Progenitor cell of endocrine pancreas (in vitro differentiated cells): ENCODE measurements at places on chromosomes 3 and 15. TPM values are rescaled to one million over a fixed set of nuclear protein-coding genes. Genes with fewer than 3 reads are reported as not detected.
A peak's percentile ranks its signal among the peaks of the same experiment; 100 is the strongest.

GRCh38 chr3:161940621-161940965, 444.0 kb downstream of the OTOL1 start:
- H3K36me3 ChIP-seq = no peaks in the 10 kb centered on the region
- H3K4me3 ChIP-seq = no peak overlapping the region
- no peak for DNase-seq

- DNase-seq = no peak
- H3K27me3 ChIP-seq = peaks cover 8% of the 10 kb centered on the region
- H3K4me1 ChIP-seq = no peaks in the 10 kb centered on the region
- no peaks in the 10 kb centered on the region for H3K36me3 ChIP-seq
These were observed 14.7 kb downstream of the RAB6B start for GRCh38 chr3:133880886-133881455.

Gene C2CD4B
- total RNA-seq = 0.53 and 0.69 TPM in 2 replicates

Gene GOLGA8T
- total RNA-seq = not detected in 2 replicates

- H3K27me3 ChIP-seq = no peaks in the 10 kb centered on the region
- H3K4me1 ChIP-seq = peaks cover 2% of the 10 kb centered on the region
- no peak overlapping the region for H3K4me3 ChIP-seq
- DNase-seq = no peak
- no peak overlapping the region for H3K27ac ChIP-seq
These were observed 98.3 kb downstream of the ANO10 start for GRCh38 chr3:43523454-43524053.

DNA sequence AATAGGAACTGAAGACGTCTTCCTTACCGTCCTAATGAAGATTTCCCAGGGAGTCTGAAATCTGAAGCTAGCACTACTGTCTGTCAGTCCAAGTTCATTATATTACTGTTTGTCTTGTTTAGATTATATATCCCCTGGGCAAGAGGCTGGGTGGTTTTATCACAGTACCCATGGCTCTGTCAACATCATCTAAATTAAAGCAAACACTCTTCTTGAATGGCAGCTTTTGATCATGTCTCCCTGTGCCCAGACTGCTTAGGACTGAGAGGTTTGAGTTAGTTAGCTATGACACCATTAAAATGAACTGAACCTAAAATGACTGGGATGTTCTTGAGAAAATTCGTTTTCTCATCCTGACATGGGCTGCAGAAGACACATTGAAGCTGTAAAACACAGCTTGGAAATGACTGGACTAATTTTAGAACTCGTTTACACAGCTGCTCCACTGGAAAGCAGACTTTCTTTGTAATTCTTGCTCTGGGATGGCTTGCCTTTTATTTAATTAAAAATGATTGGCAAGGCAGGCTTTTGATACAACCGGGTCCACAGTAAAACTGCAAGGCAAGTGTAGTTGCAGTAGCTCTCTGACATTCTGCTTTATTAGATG, 243.5 kb downstream of the MFSD1 start:
- peaks cover 5% of the 10 kb centered on the region for H3K4me1 ChIP-seq
- no peaks in the 10 kb centered on the region for H3K36me3 ChIP-seq
- no peak for DNase-seq

DNA sequence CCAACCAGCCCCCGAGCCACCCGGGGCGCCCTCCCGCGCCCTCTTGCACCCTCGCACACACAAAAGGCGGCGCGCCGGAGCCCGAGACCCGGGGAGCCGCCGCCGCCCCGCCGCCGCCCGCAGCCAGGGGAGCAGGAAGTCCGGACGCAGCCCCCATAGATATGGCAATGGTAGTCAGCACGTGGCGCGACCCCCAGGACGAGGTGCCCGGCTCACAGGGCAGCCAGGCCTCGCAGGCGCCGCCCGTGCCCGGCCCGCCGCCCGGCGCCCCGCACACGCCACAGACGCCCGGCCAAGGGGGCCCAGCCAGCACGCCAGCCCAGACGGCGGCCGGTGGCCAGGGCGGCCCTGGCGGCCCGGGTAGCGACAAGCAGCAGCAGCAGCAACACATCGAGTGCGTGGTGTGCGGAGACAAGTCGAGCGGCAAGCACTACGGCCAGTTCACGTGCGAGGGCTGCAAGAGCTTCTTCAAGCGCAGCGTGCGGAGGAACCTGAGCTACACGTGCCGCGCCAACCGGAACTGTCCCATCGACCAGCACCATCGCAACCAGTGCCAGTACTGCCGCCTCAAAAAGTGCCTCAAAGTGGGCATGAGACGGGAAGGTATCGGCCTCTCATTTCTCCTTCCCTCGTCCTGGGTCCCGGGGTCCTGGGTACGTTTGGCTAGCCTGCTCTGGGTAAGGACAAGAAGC, 1.6 kb downstream of the NR2F2 start:
- peak overlapping the region; percentile 98 for H3K27ac ChIP-seq
- peak overlapping the region; percentile 89 for H3K4me3 ChIP-seq
- peaks cover 16% of the 10 kb centered on the region for H3K27me3 ChIP-seq
- peaks cover 19% of the 10 kb centered on the region for H3K36me3 ChIP-seq

- no peak overlapping the region for H3K27ac ChIP-seq
- no peak overlapping the region for H3K4me3 ChIP-seq
- no peak for DNase-seq
- peaks cover 21% of the 10 kb centered on the region for H3K4me1 ChIP-seq
- H3K27me3 ChIP-seq = peaks cover 4% of the 10 kb centered on the region
These were observed 5.0 kb downstream of the RPLP1 start for GRCh38 chr15:69457304-69458280.

DNA sequence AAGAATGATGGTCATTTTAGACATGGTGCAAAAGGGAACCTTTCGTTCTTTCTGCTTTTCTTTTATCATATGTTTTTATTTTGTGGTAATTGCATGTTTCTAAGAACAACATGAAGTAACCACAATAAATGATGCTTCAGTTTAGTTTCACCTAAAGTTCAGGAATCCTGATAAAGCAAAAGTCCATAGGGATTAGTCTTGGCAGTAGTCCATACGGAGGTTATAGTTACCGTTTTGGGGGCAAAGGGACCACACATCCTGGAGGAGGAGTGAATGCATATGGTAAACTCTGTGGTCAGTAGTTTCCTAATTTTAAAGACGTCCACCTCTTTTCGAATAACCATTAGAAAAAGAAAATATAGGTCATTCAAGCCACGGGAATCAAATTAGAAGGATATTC, 141.5 kb downstream of the MCTP2 start:
- H3K27me3 ChIP-seq = no peaks in the 10 kb centered on the region
- no peak overlapping the region for H3K4me3 ChIP-seq
- H3K36me3 ChIP-seq = no peaks in the 10 kb centered on the region
- no peak for DNase-seq

GRCh38 chr3:57816471-57817095, 60.5 kb downstream of the SLMAP start:
- H3K27me3 ChIP-seq = no peaks in the 10 kb centered on the region
- no peak for DNase-seq
- no peak overlapping the region for H3K27ac ChIP-seq
- peaks cover 14% of the 10 kb centered on the region for H3K4me1 ChIP-seq
- H3K36me3 ChIP-seq = peaks cover 9% of the 10 kb centered on the region
- H3K4me3 ChIP-seq = no peak overlapping the region

- no peaks in the 10 kb centered on the region for H3K36me3 ChIP-seq
- H3K27ac ChIP-seq = no peak overlapping the region
- DNase-seq = no peak
- peaks cover 11% of the 10 kb centered on the region for H3K4me1 ChIP-seq
- no peak overlapping the region for H3K4me3 ChIP-seq
- H3K27me3 ChIP-seq = no peaks in the 10 kb centered on the region
These were observed 114.9 kb upstream of the MLF1 start for GRCh38 chr3:158456114-158456513.

DNA sequence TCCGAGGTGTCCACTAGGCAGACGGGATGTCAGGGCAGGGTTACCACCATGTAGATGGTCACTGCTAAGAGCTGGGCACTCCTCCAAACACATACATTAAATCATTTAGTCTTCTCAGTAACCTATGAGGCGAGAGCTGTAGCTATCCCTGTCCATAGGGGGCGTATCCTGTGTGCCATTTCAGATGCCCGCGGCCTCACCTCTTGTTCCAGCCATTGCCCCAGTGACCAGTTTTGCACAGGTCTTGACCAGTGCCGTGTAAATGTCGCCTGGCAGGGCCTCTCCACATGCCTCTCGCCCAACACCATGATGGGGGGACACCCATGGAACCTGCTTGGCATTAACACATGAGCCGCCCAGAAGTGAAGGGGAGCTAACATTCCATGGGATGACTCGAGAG, 20.8 kb upstream of the SRP14 start:
- H3K36me3 ChIP-seq = no peaks in the 10 kb centered on the region
- DNase-seq = no peak
- H3K4me3 ChIP-seq = no peak overlapping the region
- H3K27me3 ChIP-seq = no peaks in the 10 kb centered on the region

DNA sequence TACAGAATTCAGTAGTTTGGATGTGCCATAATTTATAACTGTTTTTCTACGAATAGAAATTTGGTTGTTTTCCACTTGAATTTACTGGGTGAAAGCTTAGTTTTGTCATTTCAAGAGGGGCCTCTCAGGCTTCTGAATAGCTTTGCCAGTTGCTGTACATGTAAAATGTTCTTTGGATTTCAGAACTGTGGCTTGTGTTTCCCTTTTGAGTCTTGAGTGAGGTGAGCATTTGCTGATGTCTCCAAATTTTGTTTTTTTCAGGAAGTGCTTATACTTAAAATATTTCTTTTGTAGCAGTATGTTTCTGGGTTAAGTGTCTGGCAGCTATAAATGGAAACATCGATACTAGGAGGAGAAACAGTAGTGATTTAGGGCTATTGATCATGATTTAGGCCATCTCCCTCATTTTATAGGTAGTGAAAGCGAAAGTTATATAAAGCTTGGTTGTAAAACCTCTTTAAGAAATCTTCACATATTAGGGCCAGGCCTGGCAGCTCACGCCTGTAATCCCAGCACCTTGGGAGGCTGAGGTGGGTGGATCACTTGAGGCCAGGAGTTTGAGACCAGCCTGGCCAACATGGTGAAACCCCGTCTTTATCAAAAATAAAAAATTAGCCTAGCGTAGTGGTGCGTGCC, 9.2 kb upstream of the TRAK1 start:
- H3K4me1 ChIP-seq = peaks cover 22% of the 10 kb centered on the region
- H3K36me3 ChIP-seq = peaks cover 4% of the 10 kb centered on the region
- no peak for DNase-seq
- no peak overlapping the region for H3K27ac ChIP-seq

Gene MNS1
- 4.5 and 4.8 TPM in 2 replicates for total RNA-seq

Gene MAP1A
- 4.7 and 5.2 TPM in 2 replicates for total RNA-seq

- peaks cover 10% of the 10 kb centered on the region for H3K36me3 ChIP-seq
- peaks cover 9% of the 10 kb centered on the region for H3K4me1 ChIP-seq
- H3K27me3 ChIP-seq = no peaks in the 10 kb centered on the region
- DNase-seq = no peak
These were observed 94.2 kb upstream of the BCL6 start for GRCh38 chr3:187839422-187839821.

Gene BHLHE40
- 1.1 and 1.3 TPM in 2 replicates for total RNA-seq

- DNase-seq = no peak
- H3K36me3 ChIP-seq = no peaks in the 10 kb centered on the region
- H3K27me3 ChIP-seq = no peaks in the 10 kb centered on the region
- no peak overlapping the region for H3K27ac ChIP-seq
These were observed 460.7 kb downstream of the ROBO1 start for GRCh38 chr3:79306934-79307570.

- peaks cover 10% of the 10 kb centered on the region for H3K4me1 ChIP-seq
- H3K4me3 ChIP-seq = no peak overlapping the region
- no peak overlapping the region for H3K27ac ChIP-seq
- no peaks in the 10 kb centered on the region for H3K36me3 ChIP-seq
- DNase-seq = no peak
These were observed 174.6 kb downstream of the ANXA2 start for GRCh38 chr15:60223176-60223575.

Gene MRPS25
- total RNA-seq = 49.0 and 59.3 TPM in 2 replicates

DNA sequence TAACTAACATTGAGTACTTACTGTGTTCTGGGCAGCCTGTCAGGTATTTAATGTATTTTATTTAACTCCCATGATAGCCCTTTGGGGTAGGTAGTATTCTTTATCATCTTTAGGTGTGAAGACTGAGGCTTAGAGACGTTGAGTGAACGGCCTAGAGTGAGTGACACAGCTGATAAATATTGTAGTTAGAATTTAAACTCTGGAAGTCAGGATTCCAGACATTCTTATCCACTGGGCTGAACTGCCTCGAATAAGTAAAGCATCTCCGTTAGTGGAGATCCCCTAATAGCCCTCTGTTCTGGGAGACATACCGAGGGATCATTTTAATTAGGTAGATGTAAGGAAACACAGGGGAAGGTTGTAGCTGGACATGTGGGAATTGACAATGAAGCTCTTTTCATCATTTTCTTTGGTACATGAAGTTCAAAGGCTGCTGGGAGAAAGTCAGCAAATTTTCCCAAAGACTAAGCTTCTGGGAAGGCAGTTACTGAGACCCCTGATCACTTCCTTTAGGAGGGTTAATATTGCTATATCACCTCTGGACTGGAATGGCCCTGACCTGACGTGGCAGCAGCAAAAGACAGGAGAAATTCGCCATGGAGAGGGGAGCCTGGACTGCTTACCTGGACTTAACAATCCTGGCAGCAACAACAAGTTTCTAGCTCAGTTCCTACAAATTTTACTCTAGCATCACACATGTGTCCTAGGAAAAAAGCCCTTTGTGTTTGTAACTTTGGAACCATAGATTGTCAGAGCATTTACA, 11.7 kb upstream of the PDCD6IP start:
- H3K27me3 ChIP-seq = peaks cover 10% of the 10 kb centered on the region
- no peak for DNase-seq
- no peaks in the 10 kb centered on the region for H3K36me3 ChIP-seq
- peak overlapping the region; percentile 68 for H3K4me3 ChIP-seq
- no peak overlapping the region for H3K27ac ChIP-seq

- peaks cover 31% of the 10 kb centered on the region for H3K4me1 ChIP-seq
- H3K27me3 ChIP-seq = no peaks in the 10 kb centered on the region
- H3K36me3 ChIP-seq = peaks cover 5% of the 10 kb centered on the region
These were observed 33.9 kb downstream of the FSTL1 start for GRCh38 chr3:120416868-120417267.

Gene TMEM158
- 3.8 and 4.9 TPM in 2 replicates for total RNA-seq

DNA sequence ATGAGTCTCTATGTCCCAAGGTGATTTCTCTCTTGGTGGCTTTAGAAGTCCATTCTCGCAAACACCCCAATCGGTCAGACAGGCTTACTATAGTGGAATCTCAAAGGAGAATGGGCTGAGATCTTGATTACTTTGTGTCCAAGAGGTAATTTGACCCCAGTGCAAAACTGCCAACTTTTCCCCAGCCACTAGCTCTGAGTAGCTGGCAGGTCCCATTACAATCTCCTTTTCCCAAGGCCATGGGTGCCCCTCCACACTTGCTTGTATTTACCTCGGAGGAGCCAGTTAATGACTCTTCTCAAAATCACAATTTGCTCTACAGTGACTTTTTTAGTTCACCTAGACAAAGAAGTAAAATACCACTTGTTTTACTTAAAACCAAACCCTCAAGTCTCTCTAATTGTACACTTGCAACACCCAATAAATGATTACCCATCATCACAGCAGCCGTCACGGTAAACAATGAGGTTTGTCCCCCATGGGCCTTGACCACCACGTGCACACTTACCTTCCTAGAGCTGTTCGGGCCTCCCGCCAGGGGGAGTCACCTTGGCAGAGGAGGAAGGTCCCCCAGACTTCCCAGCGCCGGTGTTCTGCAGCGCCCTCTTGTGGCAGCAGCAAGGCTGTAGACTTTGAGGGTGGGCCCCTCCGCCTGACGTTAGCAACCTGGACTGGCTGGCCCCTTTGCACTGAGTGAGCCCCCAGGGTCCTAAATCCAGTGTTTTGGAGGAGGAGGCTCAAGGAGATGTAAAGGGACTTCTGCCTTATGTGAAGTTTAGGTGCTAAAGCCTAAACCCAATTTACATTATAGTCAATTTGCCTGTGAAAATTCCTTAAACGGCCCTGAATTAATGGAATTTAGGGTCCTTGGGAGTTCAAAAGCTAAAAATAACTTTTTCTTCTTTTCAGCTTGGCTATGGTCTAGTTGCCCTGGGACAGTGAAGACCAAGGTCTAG, 18.7 kb upstream of the HDAC11 start:
- DNase-seq = peak; percentile 52
- H3K36me3 ChIP-seq = no peaks in the 10 kb centered on the region
- peaks cover 12% of the 10 kb centered on the region for H3K27me3 ChIP-seq
- H3K4me3 ChIP-seq = no peak overlapping the region
- no peak overlapping the region for H3K27ac ChIP-seq
